ENCODE measurements at places on chromosomes 7 and 10.

DNA sequence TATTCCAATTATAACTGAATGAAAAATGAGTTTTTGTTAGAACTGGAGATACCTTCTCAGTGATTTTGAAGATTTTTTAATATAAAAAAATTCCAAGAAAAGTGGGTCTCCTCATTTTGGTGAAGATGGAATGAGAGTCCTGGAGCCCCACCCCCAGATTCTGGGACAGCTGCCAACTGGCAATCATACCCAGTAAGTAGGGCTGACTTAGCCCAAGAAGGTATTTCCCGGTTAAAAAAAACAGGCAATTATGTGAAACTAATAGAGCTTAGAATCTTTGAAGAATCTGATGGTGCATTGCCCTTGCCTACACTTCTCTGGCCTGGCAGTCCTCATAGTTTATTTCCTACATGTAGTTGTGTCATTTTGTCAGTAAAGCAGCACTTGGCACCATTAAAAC is 52.8 kb upstream of the VWDE start:
- no peak for DNase-seq

DNA sequence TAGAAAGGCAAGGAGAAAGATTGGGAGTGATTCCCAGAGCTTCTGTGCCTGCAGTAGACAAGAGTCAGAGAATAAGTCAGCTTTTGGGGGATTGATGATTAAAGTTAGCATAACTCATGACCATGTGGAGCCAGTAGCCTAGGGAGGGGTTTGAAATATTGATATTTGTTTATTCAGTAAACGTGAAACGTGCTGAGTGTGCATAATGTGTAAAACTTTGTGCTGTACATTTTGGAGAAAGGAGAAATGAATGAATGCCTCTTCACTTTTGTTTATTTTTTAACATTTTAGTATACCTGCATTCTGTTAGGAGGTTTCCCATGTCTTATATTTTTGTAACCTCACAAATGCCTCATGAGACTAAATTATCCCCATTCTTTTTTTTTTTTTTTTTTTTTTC is 272.3 kb downstream of the SORCS3 start:
- no peak for DNase-seq

GRCh38 chr7:107865956-107866775 is 24.8 kb upstream of the DLD start:
- DNase-seq: no peak

DNA sequence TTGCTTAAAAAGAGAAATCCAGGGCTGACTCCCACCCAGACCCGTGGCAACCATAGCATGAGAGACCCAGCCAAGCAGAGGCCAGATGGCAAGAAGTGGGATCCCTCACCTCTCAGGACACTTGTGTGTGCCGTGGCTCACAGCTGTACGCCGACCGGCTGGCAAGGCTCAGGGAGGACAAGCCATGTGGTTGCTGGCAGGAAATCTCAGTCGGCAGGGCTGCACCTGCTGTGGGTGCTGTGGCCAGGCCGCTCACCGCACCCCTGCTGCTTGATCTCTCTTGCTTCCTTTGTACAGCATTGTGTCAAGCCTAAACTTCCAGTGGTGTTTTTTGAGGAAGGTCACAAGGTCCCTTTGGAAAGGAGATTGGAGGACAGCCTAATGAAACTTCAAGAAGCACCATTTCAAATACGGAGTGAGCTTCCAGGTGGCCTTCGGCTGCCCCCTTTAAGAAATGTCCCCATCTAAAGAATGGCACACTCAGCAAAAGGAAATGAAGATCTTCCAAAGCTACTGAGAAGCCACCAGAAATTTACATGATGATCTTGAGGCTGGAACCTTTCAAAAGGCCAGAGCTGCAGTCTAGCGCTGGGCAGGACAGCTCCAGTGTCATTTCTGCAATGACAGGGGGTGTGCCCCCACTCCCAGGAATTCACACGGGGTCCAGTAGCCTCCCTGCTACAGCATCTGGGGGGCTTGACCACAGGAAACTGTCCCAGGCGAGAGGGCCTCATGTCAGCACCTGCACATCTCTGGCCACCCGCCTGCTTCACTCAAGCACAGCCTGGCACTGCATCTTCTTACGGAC is 409.0 kb upstream of the MGMT start:
- no peak for DNase-seq

GRCh38 chr7:135645296-135645904 is 16.9 kb upstream of the STMP1 start:
- no peak for DNase-seq

- DNase-seq: no peak
Measured at GRCh38 chr10:5534051-5534821, 9.5 kb downstream of the CALML3 start.

- DNase-seq: no peak
Measured at GRCh38 chr7:129804111-129804889, 148.5 kb downstream of the UBE2H start.

DNA sequence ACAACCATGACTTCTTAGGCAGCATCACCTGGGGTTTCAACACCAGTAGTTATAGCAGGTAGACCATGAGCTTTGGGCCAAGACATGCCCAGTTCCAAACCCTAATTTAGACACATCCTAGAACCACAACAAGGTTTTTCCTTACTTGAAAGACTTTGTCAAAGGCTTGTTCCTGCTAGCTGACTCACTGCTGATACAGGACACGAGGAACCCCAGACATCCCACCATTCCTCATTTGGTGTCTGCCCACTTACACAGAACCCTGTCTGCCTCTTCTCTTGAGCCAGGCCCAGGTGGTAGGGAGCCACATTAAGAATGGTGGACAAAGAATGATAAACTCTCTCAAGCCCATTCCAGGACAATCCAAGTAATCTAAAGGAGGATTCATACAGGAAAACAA is 109.0 kb downstream of the CCDC71L start:
- DNase-seq: no peak

- no peak for DNase-seq
Measured at GRCh38 chr7:44276571-44277221, 48.7 kb downstream of the CAMK2B start.

DNA sequence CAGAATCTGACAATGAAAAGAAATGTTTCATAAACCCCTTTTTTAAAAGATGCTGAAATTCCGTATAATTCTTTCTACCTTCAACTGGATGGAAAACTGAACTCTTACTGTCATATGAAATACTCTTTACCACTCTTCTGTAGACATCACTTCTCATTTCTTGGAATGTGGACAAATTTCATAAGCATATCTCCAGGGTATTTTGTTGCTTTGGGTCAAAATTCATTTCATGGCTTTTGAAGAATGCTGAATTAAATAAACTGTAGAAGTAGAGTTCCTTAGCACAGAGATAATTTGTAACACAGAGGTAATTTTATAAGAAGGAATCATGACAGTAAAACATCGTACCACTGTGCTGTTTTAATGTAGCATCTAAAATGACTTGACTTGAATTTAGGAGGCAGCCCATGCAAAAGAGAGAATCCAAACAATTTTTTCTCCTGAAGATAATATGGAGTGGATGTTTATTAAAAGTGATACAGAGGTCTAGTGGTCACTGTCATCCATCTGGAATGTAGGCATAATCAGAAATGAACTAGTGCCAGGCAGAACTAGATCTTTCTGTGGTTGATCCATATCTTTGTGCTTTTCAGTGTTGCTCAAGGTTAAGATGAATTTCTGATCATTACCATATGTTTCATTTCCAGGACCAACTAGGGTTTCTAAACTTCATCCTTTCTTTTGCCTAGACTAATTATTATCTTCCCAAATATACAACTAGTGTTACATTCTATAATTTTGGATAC is 492.0 kb downstream of the KIF20B start:
- DNase-seq: no peak

DNA sequence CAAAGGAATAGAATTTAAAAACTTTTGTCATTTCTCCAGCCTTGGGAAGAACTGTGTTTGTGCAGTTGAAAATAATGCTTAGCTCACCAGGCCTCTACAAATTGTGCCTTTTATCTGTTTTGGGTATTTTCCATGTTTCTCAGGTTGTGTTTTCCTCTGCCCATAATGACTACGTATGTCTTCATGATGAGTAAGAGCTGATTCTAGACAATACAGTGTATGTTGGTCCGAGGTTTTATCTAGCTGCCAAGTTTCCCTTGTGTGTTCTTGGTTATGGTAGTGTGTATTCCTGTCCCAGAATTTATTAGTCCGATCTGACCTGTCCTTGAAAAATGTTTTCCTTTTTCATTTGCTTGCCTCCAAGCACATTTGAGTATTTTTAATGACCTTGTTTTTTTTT is 83.7 kb upstream of the GLCCI1 start:
- DNase-seq: no peak

GRCh38 chr7:86469680-86470295 is 173.9 kb upstream of the GRM3 start:
- DNase-seq: no peak

GRCh38 chr10:11165591-11166543 is 148.2 kb downstream of the CELF2 start:
- DNase-seq: peak; percentile 32

- DNase-seq: no peak
Measured at GRCh38 chr10:102675666-102676533, 31.6 kb downstream of the TRIM8 start.

GRCh38 chr7:47181746-47182361 is 400.1 kb downstream of the TNS3 start:
- DNase-seq: no peak

DNA sequence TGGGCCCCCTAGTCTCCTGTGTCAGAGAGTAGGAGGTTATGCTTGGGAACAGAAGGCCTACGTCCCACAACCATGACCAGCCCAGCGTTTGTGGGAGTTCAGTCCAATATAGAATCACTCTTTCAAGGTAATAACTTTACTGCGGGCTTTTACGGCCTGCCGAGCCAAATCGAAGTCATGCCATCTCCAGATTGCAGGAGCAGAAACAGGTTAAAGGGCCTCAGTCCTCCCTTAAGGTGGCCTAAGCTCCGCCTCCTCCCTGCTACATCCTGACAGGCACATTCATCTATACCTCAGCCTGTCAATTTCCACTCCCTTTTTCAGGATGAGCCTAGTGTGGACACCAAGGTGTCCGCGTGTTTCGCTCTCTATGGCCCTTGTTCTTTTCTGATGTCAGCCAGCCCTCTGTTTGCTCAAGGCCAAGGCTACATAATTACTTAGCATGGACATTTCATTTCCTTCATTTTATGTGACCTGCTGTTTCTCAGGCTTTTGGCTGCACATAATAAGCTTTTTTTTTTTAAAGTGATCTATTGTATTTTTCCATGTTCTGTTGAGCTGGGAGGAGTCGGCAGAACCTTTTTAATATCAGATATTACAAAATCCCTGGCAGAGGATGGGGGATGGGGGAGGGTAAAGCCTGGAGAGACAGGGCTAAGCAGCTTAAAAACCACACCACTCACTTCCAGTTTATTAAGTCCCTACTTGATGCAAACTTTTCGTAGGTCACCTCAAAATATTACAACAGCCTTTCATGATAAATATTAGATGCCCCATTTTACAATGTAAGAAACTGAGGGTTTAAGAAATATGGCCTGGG is 84.6 kb downstream of the CACNB2 start:
- DNase-seq: no peak

DNA sequence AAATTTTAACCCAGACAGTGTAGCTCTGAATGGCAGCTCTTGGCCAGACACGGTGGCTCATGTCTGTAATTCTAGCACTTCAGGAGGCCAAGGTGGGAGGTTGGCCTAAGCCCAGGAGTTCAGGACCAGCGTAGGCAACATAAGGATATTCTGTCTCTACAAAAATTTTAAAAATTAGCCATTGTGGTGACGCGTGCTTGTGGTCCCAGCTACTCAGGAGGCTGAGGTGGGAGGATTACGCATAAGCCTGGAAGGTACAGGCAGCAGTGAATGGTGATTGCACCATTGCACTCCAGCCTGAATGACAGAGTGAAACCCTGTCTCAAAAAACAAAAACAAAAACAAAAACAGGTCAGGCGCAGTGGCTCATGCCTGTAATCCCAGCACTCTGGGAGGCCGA is 50.0 kb downstream of the SUFU start:
- DNase-seq: no peak

- DNase-seq: no peak
Measured at GRCh38 chr10:88131511-88132139, 268.2 kb downstream of the PTEN start.

DNA sequence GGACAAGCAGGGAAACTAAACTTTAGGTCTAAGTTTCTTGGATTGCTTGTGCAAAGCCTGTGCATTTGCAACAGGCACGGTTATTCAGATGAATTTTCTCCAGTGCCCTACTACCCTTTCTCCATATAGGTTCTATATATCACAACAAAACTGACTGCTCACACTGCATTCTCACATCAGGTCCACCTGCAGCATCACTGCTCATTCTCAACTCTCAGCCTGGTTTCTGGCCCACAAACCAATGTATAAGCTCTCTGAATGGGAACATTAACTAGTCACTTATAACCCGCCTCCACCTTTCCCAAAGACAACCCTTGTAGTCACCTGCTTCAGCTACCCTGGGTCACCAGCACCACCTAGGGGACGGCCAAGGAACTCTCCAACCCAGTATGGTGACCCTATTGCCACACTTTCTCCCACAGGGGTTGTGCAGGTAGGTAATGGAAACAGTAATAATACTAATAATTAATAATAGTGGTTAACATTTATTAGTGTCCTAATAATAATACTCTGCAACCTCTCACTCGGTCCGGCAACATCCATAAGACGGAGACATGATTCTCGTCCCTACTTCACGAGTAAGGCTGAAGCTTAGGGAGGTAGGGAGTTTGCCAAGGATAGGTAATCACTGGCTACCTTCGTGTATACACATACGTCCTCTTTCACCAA is 97.3 kb downstream of the CLEC2L start:
- DNase-seq: no peak

- DNase-seq: no peak
Measured at GRCh38 chr7:137879357-137880158, 32.8 kb upstream of the DGKI start.

GRCh38 chr10:86922553-86922961 is 34.9 kb downstream of the MMRN2 start:
- no peak for DNase-seq

DNA sequence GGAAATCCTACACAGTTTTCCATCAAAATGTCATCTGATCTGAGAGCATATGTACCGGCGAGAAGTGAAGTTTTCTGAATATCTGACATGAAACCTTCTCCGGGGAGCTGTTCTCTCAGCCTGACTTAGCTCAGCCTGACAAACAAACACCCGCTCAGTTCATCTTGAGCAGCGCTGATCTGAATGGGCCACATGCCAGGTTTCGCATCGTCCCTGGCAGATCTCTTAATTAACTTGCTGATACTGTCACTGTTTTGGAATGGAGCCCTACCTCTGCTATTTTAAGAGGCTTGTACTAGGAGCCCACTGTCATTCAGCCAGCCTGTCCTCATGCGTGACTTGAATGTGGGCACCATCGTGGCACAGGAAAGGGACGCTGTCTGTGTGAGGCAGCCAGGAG is 109.2 kb downstream of the STRA8 start:
- DNase-seq: no peak

- no peak for DNase-seq
Measured at GRCh38 chr10:28298951-28299350, 3.9 kb downstream of the MPP7 start.

DNA sequence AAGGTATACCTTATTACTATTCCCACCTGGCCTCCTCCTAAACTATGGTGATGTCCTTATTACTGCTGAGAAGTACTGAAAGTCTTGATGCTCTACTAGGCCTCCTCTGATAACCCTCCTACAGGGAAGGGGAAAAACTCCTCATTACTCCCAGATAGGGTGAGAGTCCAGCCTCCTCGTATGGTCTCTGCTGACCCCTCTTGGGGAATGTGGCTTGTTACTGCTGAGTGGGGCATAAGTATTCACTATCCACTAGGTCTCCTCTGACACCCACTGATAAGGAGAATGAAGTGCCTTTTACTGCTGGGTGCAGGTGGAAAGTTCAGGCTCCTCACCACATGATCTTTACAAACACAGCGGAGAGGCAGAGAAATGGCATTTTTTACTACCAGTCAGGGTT is 222.9 kb downstream of the CHRM2 start:
- no peak for DNase-seq
